Stimulated activated CD8-positive, alpha-beta memory T cell treated with anti-CD3 and anti-CD28 coated beads, Interleukin-7, amount 100 ng/mL, for 1 hour (primary cell): ENCODE measurements at places on chromosomes 16 and 17.

DNA sequence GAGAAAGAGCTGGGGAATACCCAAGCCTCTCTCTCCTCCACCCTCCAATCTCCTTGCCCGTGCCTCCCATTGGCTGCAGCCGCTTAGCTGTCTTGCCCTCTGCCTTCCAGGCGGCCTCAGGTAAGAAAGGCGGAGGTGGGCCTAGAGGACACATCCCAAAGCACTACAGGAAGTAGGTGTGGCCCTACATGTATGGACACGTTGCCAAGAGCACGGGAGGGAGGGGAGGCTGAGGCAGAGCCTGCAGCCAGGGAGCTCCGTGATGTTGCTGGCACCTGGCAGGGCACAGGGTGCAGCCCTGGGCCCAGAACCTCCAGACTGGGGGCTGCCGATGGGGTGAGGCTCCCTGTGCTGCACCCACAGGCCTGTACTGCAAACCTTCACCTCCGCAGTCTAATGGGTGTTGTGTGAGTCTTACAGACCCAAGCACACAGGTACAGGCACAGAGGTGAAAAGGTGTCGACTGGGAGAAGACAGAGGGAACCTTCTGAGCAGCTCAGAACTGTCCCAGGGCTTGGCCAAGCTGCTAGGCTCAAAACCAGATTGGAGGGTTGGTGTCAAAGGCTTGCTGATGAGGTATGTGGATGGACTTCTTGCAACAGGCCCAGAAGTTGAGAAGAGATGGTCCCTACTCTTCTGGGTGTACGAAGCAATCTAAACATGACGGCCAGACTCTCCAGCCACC is 23.5 kb upstream of the FOXK2 start:
- no peak for DNase-seq

DNA sequence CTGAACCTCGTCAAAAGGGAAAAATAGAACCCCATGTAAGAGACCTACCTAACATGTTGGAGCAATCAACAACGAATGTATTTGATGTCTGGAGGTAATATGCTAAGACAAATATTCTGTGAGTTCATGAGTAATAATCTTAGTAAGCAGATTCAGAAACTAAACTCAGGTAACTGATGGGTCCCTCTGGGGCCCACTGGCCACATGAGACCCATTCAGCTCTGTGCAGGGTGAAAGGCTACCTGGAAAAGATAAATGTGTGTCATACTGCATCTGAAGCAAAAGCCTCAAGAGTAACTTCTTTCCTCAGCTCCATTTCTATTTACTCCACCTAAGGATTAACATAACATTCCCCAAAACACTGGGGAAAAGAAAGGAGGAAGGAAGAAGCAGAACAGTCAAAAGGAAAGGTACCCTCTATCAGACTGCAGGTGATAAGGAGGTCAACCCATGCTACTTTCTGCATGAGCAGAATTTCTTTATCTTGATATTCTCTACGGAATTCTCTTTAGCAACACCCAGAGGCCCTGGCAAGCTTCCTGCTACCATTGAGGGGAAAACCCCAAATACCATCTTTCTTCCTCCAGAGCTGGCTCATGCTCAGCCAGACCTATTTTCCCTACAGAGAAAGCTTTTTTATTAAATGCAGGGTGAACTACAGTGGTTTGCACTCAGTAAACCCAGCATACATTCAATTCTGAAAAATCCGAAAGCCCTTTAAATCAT is 37.7 kb upstream of the ABCA6 start:
- no peak for DNase-seq

GRCh38 chr16:9568261-9568660 is 476.8 kb downstream of the HAPSTR1 start:
- no peak for DNase-seq

- no peak for DNase-seq
These were observed 1.4 kb upstream of the PIPOX start for GRCh38 chr17:29041571-29041970.

GRCh38 chr17:82592289-82592766 is 55.9 kb downstream of the WDR45B start:
- no peak for DNase-seq

DNA sequence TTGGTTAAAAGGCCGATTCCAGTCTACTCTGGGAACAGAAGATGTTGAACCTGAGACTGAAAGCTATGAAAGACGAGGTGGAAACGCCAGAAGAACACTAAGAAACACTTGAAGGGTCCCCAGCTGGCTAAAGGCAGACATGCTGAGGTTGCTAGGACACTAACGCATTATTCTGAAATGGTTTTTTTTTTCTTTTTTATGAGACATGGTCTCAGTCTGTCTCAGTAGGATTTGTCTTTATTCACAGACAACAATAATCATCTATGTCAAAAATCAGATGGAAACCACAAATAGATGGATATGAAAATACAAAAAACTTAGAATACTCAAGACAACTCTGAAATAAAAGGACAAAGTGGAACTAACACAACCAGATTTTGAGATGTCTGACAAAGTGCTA is 35.0 kb upstream of the RASD1 start:
- no peak for DNase-seq

- no peak for DNase-seq
These were observed 178.9 kb downstream of the C16orf95 start for GRCh38 chr16:87138316-87138715.

DNA sequence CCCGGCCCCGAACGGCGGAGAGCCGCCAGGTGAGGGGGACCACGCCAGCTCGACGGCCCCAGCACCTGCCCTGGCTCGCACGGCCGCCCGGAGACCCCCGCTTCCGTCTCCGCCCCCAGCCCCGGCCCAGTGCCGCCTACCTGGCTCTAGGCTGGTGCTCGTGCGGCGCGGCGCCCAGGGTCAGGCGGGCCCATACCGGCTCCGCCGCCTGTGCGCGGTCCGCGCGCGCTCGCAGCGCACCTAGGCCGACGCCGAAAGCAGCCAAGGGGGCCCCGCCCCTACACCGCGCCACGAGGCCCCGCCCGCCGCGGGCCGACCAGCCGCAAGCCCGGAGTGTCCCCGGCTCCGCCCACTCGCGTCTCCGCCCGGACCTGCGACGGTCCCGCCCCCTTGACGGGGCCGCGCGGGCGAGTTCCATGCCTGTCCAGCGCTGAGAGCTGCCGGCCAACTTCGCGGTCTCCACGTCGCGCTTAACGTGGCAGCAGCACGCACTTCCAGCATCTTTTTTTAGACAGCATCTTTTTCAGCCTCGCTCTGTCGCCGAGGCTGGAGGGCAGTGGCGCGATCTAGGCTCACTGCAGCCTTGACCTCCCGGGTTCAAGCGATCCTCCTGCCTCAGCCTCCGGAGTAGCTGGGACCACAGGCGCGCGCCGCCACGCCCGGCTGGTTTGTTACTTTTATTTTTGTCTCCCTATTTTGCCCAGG is at the start of gene SLC25A39:
SLC25A39 (minus strand) TSS at position 253 of the 705 bp plus-strand sequence. CDS start 1,261 bp downstream, outside the sequence.
- DNase-seq: peak; percentile 90

GRCh38 chr16:46918905-46919792 is 35.0 kb downstream of the GPT2 start:
- no peak for DNase-seq

DNA sequence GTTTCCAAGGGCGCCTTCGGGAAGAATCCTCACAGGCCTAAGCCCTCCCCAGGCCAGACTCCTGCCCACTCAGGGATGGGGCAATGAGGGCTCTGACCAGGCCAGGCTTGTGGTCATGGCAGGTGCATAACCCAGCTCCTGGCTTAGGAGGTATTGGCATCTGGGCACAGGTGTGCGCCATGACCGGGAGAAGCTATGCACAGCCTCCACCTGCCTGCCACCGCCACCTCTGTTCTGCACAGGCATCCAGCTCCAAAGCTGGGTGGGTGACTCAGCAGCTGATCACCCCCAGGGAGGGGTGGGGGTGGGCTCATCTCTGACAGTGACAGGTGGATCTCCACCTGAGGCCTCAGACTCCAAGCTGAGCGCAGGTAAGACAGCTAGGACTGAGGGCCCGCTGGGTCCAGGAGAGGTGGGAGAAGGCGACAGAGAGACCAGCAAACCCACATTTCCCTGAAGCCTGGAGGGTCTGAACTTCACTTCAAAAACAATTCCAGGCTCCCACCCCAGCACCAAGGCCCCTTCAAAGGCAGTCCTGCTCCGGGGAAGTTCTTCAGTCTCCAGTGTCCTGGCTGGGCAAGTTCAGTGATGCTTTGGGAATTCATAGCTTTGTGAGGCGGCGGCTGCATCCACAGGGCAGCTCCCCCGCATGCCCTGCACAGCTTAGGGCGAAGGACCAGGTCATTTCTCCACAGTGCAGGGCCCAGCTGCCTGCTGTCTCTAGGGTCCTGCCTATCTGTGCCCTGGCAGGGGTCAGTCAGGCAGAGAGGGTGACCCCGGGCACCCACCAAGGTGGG is 121.6 kb upstream of the SMURF2 start:
- DNase-seq: no peak

GRCh38 chr16:85407-85782 is 7.4 kb downstream of the MPG start:
- no peak for DNase-seq

DNA sequence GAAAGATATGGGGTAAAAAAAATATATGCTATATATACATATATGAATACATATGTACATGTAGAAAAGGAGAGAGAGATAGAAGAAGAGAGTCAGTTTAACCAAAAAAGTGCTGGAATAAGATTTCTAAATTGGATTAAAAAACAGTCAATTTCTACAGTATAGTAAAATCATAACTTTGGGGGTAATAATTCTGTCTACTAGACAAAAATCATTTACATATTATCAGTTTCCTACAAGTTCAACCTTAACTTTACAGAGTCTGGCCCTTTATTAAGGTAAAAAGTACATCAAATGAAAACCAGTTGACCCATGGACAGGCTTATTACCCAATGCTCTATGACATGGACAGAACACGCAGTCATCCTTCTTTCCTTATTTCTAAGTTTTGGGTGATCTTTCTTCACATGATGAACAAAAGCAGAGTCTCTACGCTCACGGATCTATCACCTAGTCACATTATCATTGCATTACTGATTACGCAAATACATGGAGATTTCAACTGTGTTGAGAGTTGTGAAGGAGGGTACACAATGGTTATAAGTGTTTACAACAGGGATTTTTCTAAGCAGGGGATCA is 63.9 kb upstream of the SMIM36 start:
- no peak for DNase-seq

- DNase-seq: no peak
These were observed 42.1 kb upstream of the GPRC5B start for GRCh38 chr16:19926449-19927390.

- no peak for DNase-seq
These were observed 10.2 kb downstream of the CBX4 start for GRCh38 chr17:79829004-79829403.

DNA sequence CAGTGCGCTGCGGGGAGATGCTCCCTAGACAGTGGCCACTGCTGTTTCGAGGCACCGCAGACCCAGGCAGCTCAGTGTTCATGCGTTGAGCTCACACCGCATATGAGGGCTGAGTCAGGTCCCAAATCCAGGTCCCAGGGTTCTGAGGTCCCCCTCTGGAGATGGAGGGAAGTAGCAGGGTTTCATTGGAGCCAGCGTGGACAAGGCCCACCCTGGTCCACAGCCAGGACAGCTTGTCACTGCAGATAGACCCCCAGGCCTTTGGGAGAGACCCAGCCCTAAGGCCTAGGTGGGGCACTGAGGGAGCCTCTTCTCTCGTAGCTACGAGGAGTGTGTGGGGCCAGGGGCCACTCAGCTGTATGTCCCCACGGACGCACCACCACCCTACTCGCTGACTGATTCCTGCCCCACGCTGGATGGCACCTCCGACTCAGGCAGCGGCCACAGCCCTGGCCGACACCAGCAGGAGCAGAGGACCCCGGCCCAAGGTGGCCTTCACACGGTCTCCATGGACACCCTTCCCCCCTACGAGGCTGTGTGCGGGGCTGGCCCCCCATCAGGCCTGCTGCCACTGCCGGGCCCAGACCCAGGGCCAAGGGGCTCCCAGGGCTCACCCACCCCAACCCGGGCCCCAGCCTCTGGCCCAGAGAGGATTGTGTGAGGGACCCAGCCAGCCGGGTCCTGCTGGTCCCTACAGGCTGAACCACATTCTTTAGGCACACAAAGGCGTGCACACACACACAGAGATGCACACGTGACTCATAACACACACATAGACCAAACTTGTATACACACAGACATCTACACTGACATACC is 53.4 kb downstream of the BEAN1 start:
- no peak for DNase-seq

DNA sequence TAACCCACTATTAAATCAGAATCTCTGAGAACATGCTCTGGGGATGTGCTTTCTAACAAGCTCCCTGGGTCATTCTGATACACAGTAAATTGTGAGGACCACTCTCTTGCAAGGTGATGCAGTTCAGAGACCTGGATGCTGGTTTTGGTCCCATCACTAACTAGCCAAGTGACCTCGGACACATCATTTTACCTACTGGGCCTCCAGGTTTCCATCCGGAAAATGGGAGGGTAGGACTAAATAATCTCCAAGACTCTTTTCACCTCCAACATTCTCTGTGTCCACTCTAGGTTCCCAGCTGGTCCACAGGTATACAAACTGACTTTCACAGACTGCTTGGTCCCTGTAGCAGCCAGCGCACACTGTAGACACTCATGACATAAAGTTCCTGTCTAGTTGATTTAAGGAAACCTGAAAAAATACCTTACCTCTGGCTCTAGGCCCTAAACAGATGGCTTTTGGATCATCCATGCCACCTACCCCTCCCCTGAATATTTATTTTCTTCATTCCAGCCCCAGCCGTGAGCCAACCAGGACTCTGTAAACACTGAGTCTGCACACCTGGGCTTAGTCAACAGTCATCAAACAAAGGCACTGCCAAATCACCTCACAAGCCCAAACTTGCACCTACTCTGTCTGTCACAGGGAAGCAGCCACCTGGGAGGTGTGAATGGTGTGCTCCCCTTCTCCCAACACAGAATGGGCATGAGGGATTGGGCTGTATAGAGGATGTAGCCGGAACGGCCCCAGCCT is 51.3 kb upstream of the MRPS23 start:
- no peak for DNase-seq

DNA sequence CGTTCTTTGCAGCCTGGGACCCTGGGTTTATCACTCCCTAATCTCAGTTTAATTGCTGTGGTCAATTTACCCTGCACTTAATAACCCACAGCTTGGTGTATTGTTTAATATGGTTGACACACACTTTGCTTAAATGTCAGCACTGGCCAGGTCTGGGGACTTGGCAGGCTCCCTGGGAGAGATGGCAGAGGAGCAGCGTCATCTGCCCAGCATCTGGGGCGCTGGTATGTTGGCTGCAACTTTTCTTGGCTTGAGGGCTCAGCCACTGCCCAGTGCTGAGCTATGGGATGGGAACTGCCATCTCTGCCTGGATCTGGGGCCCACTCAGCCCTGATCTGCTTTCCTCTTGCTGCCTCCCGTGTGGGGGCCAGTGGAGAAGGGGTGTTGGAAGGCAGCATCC is 115.7 kb upstream of the IRX3 start:
- DNase-seq: no peak

GRCh38 chr17:32971171-32971570 is 20.5 kb upstream of the SPACA3 start:
- DNase-seq: no peak

DNA sequence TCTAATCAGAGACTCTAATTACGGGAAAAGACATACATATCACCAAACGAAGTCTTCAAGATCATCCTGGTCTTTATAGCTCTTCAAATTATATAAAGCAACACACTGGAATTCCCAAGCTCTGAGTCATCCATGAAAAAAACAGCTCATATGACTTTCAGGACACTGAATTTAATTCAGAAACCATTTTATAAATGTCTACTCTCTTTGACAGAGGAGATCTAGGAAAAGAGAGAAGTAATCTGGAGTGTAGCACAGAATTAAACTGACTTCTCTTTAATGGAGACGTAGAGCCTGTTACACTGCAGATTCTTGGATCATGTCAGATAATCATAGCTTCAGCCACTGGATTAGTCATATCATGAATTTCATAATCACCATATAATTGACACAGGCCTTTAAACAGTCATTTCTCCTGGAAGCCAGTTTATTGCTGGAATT is 86.8 kb upstream of the WSB1 start:
- no peak for DNase-seq
